NK-92 treated with Interleukin-12 subunit alpha and Interleukin-12 subunit beta, amount 100 ng/mL, for 24 hours (cell line): ENCODE measurements at places on chromosomes 6 and 20.

DNA sequence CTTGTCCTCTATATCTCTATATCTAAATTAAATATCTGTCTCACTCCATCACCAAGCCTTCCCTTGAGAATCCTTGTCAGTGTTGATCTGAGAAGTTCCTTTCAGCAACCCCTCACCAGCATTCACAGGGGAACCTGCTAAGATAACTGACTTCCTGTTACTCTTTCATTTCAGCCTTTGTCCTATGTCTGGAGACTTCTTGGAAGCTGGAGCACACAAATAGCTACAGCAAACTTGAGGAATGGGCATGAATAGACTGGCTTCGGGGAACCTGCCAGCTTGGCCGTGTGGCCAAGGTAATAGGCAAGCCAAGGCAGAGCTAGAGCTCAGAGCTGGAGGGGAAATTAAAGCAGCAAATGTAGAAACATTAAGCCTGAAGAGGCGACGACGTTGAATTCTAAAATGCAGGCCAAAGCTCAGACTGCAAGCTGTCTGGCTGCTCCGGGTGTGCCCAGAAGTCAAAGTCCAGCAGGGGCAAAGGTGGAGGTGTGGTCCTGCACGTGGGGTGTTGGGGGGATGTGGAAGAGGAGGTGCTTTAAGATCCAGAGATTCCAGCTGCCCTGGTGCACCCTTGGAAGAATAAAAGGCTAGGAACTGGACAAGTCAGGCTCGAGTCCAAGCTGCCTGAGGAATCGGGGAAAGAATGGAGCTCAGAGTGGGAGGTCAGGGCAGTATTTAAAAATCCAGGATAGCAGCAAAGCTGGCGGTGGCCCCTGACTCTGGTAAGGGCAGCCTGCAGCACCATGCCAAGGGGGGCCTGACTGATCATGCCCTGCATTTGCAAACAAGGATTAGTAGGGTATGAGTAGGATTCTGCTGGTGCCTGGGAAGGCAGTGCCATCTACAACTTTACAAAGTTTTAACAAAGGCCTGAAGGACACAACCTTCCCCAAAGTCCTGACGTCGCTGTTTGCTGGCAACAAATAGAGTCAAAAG, 185.0 kb upstream of the SGK1 start:
- DNase-seq, result no peak

GRCh38 chr20:53621482-53622246, 28.0 kb upstream of the ZNF217 start:
- no peak for DNase-seq

DNA sequence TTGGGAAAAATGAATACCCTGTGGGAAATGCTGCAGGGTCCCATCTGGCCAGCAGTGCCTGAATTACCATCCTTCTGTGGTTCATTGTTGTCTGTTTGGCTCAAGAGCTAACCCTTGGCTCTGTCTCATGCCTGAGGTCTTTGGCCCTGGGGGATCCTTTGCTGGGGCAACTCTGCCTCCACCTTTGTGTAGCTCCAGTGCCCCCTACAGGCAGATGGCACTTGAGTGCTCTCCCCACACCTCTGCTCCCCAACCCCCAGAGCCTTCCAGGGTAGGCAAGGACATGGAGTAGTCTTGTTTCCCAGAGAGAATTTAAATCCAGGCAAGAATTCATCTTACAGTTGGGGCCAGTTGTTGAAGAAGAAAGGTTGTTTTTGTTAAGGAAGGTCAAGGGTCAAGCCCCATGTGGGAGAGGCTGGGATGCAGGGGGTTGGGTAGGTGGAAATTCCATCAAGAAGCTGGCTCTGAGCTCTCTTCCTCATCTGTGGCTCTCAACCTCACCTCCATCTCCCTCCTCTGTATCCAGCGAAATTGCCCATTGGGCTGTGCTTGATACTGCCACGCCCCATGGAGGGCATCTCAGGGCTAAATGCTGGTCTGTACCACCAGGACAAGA, 44.2 kb downstream of the ZNF831 start:
- peak; percentile 59 for DNase-seq

GRCh38 chr6:18415671-18416340, 28.7 kb downstream of the RNF144B start:
- DNase-seq, result no peak

GRCh38 chr20:62285722-62286121, 17.1 kb upstream of the ADRM1 start:
- DNase-seq, result no peak

GRCh38 chr6:5626727-5627426, 365.6 kb downstream of the FARS2 start:
- no peak for DNase-seq

GRCh38 chr6:32397252-32397920, 9.6 kb downstream of the BTNL2 start:
- no peak for DNase-seq

- no peak for DNase-seq
Observed at GRCh38 chr20:42461965-42462593, 727.6 kb downstream of the PTPRT start.

- no peak for DNase-seq
Observed at GRCh38 chr20:17642404-17643269, 39.4 kb downstream of the RRBP1 start.

DNA sequence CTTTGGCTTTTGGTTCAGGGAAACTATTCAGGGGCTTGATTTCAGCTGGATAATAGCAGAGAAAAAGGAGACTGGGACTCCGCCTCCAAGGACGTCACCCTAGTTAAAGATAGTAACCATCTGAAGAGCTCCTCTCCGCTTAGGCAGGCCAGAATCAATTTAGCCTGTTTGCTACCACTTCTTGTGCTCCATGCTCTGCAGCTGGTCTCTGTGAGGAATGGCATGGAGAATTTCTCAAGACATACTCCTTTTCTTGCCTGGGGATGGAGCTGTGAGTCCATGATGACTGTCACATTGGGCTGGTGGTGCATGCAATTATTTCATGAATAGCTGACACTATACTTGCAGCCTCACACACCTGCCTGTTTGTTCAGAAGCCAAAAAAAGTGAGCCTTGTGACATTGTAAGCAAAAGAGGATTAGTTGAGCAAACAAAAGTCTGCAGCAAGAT, 61.4 kb downstream of the TXLNB start:
- no peak for DNase-seq

DNA sequence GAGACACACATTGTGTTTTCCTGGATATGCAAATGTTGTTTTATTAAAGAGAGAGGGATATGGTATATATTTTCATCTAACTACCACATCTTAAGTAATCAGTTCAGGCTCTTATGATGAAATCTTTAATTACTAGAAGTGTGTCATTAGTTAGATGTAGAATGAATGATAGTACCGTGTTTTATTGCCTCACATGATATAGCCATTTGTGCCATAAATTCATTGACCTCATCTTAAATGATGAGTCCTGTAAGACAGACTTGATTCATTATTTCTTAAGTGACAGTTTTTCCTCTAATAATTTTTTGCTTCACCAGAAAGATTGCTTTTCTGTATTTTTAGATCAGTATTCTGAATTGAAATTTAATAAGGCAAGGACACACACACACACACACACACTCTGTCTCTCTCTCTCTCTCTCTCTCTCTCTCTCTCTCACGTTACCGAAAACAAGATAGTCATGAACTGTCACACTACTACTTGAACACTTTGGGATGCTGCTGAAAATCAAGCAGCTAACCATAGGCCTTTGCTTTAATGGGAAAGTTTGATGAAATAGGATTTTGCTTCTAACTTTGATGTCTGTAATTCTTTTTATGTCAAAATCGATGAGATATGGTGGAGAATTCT, 140.5 kb downstream of the SOBP start:
- DNase-seq, result no peak

DNA sequence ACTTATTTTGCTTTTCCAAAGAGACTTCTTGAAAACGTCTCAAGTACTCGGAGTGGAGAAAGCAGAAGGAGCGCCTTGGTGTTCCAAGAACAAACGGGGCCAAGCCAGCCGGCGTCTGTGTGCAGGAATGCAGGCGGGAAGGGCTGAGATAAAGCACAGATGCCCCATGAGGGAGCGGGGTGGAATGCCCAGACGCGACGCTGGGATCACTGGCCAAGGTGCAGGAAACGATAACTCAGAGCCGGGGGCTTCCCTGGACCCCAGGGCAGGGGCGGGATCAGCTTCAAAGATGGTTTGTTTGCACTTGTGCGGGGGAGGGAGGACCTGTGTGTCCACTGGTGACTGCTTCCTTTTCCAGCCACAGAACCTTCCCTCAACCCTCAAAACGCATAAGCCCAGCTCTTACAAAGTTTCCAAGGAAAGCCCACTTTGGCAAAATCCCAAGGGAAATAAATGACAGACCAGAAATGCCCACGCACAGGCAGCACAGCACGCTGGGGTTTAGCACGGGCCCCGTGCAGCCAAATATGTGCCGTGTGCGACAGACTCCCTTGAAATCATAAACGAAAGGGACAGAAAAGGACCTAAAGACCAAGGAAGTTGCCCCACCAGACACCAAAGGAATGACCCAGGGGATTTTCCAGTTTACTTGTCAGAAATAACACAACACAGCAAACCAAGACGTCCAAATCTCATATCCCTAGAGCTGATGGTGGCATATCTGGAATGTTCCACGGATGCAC, 113.9 kb downstream of the NFATC2 start:
- no peak for DNase-seq

DNA sequence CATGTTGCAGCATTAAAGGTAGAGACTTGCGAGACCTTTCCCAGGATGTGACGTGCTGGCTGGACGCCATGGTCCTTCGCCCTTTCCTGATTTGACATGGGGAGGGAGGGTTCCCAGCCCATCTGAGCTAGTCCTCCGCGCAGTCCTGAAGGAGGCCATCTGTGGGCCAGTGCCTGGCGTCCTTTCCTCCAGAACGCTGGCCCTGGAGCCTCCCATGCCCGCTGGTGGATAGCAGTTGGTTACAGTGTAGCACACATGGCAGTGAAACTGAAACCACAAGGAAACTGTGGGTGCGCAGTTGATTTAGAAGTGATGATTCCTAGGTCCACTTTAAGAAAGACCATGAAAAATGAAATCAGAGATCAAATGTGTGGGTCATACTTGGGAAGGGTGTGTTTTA, 193.7 kb downstream of the CDH4 start:
- no peak for DNase-seq

DNA sequence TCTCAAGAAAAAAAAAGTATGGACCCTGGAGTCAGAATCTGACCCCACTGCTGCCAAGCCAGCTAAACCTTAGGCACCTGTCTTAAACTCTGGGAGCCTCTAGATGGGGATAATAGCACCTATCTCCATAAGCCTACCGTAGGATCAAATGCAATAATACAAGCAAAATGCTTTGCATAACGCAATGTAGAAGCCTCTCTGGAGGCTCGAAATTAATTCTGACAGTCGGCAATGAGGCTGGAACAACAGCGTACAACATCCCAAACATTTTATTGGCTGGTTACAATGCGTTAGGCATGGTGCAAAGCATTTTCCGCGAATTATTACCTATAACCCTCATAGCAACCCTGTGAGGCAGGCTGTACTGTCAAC, 521 bp downstream of the CDK5RAP1 start:
- no peak for DNase-seq
